ENCODE measurements at places on chromosomes 7 and 10. TPM values are rescaled to one million over a fixed set of nuclear protein-coding genes. Genes with fewer than 3 reads are reported as not detected.

The ENKUR gene
- polyA plus RNA-seq = 0.11 TPM

The ABCC2 gene
- polyA plus RNA-seq = 0.29 TPM

The OR9A2 gene
- not detected for polyA plus RNA-seq

The PITX3 gene
- not detected for polyA plus RNA-seq

GRCh38 chr7:91280604-91281003 lies 16.4 kb downstream of the FZD1 start:
- no peak for DNase-seq

- no peak for DNase-seq
These were observed 90.7 kb downstream of the APBB1IP start for GRCh38 chr10:26528715-26529393.

DNA sequence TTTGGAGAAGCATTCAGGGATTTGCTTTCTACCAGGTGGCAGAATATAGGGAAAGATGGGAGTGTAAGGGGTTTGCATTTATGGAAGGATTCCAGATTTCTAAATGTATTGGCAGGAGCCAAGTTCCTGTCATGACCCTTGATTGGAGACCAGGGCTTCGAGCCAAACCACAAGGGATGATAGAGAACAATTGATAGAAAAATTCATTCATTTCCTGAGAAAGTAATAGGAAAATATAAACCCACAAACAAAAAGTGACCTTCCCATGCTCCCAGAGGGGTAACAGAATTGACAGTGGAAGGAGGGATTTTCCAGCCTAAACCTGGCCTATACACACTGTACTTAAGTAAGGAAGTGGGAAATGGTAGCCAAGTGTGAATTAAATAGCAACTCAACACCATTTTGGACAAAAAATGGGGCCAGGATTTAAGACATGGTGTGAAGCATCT lies 22.4 kb upstream of the IFIT2 start:
- no peak for DNase-seq

DNA sequence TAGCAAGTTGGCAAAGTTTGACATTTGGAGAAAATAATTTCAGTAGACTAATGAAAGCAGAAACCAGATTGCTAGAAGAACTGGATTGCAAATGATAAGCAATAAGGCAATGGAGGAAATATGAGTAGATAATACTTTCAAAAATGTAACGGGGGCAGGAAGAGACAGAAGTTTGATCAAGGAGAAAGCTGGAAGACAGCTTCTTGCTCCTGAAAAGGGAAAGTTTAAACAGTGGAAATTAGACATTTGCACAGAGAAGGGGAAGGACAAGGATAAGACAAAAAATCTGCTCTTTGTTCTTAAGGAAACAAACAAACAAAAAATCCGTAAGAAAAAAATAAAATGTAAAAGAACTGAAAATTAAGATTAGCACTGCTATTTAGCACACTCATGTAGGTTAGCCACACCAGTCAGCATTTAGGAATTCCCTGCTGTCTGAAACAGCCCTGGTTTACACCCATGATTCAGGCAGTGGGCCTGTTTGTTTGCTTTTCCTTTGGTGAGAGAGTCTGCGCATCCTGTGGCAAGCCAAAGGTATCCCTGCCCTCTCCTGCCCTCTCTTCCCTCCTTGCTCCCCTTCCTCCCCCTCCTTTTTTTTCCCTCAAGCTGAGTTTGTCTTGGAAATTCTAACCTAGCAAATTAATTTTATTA lies 104.3 kb upstream of the CAV2 start:
- DNase-seq = peak; percentile 66

DNA sequence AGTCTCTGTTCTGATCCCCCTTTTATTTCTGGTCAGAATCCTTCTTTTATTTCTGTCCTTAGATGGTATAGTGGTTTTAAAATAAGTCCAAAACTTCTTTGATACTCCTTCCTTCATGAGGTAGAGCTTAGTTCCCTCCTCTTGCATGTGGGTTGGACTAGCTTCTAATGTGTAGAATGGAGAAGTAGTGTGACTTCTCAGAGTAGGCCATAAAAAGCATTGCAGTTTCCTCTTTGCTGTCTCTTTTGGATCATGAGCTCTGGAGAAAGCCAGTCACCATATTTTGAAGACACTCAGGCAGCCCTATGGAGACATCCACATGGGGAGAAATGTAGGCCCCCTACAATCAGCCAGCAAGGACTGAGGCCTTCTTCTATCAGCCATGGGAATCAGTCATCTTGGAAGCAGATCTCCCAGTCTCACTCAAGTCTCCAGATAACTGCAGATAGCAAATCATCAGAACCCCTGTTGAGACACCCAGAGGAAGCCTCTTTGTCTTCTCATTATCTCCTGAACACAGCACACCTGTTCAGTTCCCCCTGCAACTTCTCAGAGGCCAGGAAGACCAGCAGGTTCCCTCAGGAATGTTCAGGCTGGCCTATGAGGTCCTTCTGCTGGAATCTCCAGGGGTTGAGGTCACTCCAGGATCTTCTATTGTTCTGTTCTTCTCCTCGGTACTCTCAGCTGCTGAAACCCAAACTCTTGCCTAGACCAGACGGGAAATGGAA lies 511.9 kb upstream of the ZMIZ1 start:
- DNase-seq = no peak

GRCh38 chr7:55508221-55509011 lies 63.9 kb downstream of the VOPP1 start:
- DNase-seq = no peak

Data from AG04450 (cell line).